CD4-positive, alpha-beta T cell treated with Interferon gamma for 1 hour (primary cell): ENCODE measurements at places on chromosomes 2 and 18.

GRCh38 chr2:41234093-41234492, 782.2 kb upstream of the SLC8A1 start:
- no peak for DNase-seq

- no peak for DNase-seq
These were observed 1.2 kb downstream of the TMEM237 start for GRCh38 chr2:201642086-201642578.

DNA sequence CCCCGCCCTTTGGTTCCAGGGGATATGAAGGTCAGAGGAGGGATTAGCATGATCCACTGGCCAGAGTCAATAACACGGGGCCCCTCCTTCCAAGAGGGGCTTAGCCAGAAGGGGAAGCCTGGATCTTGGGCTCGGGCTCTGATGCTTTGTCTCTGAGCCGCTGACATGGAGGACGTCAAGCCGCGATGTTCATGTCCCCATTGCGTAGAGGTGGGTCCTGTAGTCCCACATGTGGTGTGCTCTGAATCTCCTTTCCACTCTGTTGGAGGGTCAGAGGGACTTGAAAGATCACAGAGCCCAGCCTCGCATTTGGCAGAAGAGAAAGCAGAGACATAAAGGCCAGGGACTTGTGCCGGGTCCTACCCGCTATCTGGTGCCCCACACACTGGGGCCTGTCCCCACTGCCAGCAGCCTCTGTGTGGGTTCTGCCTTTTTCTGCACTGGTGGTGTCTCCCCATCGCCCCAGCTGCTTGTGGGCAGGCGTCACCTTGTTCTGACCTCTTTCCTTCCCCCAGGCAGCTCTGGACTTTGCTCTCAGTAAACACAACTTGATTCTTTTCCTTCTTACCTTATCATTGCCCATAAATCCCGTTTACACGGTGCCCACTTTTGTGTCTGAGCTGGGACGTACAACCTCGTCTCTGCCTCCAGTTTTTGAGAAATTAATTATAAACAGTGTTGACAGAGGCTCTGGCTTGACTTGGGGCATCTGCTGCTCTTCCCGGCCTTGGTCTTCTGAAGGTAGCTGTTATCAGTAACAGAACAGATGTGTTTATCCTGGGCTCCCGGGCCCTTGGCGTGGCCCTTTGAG, 48.8 kb downstream of the SH3BP4 start:
- DNase-seq: no peak

DNA sequence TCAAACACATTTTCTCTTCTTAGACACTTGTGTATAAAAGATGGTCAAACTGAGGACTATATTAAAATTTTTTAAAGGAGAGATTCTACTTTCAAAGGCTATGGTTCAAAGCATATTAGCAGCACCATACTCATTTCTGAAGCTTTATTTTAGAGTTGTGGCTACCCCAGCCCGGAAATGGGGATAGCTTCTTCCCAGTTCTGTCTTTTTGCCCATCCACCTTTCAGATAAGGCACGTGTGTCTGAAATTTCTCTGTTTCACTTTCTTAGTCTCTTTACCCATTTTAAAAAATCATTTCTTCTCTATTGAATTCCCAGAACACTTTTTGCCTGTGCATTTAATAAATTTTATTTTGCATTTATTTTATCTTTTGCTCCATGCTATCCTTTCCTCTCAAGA, 431.5 kb downstream of the RNF144A start:
- DNase-seq: no peak

- DNase-seq: no peak
These were observed 93.7 kb downstream of the DYNAP start for GRCh38 chr18:54684784-54685183.

DNA sequence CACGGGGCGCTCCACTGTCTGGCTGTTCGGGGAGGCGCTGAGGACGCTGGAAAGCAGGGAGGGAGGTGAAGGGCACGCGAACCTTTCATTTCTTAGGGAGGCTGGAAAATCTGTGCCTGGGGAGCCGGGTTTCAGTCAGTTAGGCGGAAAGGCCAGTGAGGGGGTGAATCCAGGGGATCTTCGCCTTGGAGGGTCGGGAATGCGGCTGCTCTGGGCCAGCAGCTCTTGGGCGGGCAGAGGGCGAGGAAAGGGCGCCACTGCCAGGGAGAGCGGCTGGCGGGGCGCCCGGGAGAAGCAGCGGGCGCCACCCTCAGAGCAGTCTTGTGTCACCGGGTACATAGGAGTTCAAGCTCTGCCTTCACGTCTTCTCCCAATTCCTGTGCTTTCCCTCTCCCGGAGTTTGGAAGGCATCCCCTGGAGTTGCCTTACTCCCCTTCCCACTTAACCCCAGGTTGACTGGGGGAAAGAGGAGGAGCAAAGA, 1.4 kb downstream of the CCDC85A start:
- DNase-seq: no peak

GRCh38 chr2:26327291-26328272, 18.4 kb upstream of the SELENOI start:
- DNase-seq: no peak

- no peak for DNase-seq
These were observed 31.5 kb upstream of the TSPYL6 start for GRCh38 chr2:54287532-54287931.
